Midbrain (tissue), 1 donor: ENCODE measurements at places on chromosomes 1 and 21.

DNA sequence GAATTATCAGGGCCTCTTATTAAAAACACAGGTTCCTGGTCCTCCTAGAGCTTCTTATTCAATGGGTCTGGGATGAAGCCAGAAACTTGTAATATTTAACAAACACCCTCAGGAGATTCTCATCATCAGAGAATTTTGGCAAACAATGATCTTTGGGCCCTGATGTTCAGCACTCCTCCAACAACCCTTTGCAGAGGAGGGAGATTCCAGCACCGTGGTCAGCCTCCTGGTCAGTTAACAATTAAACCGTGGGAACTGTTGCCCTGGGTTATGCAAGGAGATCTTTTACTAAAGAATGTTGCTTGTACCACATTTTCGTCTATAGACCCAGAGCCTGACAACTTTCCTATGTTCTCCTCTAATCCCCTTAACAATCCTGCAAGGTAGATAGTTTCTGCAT is 294.4 kb downstream of the PLPP3 start:
- no peak for DNase-seq

- no peak for DNase-seq
Measured at GRCh38 chr1:202964791-202965410, 2.2 kb downstream of the CYB5R1 start.

DNA sequence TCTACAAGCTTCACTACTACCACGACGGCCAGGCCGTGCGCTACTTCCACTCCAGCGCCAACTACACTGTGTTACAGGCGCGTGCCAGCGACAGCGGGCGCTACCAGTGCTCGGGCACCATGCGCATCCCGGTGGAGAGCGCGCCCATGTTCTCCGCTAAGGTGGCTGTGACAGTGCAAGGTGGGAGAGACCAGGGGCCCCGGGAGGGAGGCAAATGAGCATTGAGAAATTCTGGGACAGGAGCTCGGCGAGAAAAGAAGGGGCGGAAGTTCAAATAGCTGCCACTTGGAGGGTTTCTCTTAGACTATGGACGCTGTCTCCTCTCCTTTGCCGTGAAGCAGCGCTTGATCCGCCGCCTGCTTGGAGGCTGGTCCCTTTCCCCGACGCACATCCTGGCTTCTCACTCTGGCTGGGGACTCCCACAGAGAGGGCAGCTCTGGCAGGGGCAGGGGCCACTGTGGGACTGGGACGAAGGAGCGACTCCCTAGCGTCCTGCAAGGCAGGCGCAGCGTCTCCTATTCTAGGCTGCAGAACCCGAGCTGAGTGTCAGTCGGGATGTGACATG is 4.6 kb downstream of the FCRLB start:
- peak; percentile 5 for DNase-seq

DNA sequence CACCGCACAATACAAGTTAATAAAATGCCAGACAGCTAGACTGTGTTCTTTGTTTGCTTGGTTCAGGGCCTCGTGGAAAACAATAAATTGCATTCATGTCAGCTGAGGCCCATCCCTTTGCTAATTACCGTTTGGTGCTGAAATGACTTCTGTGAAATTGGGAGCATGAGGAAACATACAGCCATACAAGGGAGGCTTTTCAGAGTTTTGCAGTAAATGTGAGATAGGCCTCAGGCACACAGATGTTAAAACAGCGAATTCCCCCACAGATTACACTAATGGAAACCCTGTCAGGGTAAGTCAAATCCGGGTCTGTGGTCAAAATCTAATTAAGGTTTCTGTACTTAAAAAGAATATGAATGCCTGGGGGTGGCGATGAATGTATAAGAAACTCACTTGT is 173.5 kb upstream of the LMO4 start:
- DNase-seq: peak; percentile 20

- DNase-seq: no peak
Measured at GRCh38 chr1:164272156-164272555, 286.8 kb upstream of the PBX1 start.

DNA sequence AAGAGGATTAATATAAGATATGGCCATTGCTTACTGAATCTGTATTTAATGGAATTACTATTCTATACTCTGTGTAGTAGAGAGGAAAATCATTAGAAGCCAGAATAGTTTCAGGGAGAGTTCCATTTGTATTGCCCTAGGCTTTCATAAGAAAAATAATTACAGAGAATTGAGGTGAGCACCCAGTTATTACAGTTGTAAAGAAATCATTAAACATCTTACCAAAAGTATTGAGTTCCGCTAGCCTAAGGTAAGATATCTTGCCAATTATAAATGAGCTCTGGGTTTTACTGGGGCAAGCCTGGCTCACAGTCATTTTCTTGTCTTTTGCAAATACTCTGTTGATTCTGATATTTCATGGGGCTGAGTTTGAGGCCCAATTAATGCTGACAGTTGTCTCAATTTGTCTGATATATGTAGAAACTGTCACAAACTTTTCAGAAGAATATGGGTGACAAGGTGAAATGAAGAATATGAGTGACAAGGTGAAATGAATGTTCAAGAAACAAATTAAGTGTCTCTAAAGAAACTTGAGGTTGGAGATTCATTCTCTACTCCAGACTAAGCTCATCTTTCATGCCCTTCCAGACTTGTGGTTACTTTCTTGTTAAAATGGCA is 127.8 kb downstream of the PTGER3 start:
- DNase-seq: no peak

DNA sequence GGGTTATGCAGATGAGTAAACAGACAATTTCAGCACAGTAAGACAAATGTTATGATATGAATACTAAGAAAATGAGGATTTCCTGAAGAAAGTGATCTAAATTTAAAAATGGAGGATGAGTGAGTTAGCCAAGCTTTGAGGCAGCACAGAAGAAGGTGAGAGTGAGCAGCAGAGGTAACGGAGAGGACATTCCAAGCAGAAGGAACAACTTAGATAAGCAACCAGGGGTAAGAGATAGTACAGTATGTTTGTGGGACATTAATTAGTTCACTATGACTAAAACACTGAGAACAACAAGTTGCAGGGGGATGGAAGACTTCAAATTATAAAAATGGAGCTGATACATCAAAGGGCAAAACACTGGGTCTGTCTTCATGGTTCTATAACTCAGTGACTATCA is 22.8 kb downstream of the PRPF38A start:
- no peak for DNase-seq

DNA sequence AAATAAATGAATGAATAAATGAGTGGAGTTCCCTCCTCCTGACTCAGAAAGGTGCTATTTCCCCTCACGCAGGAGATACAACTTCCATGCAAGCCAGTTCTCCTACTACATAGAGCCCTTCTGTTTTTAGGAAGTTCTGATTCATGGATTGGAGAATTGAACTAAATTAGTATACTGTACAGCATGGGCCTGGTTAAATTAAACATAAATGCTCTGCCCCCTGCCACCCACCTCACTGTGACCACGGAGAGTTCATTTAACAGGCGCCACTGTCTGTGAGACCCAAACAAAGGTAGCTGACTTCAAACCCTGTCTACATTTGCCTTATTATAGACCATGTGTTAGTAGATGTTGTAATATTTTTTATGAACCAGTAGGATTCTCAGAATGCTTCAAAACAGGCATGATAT is 9.1 kb upstream of the IRF2BP2 start:
- DNase-seq: no peak

GRCh38 chr1:20662110-20662475 is 924 bp upstream of the DDOST start:
- no peak for DNase-seq

- peak; percentile 70 for DNase-seq
Measured at GRCh38 chr1:3504151-3504821, 49.8 kb downstream of the ARHGEF16 start.

DNA sequence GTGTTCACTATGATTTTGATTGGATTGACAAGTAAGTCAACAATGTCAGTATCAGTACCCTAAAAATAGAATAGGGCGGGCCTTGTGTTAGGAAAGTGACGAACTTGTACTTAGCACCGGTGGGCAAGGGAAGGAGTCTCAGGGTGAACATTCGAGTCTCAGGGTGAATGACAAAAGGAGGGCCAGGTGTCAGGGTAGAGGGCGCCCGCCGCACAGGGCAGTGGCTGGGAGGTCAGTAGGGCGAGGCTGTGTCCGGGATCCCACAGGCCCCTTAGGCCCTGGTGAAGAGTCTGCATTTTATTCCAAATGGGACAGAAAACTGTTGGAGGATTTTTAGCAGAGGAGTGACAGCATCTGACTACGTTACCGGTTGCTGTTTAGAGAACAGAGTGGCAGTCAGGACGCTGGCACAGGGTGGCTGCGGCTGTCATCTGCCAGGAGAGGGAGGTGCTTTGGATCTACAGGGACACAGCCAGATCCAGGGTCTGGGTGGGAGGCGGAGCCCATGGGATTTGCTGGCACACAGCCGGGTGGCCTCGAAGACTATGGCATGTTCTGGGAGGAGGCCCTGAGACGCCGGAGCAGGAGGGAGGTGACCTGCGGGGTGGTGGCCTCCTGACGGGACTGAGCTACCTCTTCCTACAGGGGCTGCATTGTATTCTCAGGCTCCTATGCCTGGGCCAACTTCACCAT is 11.0 kb downstream of the AGTRAP start:
- DNase-seq: no peak

GRCh38 chr1:32470991-32471694 is 6.3 kb downstream of the ZBTB8B start:
- DNase-seq: peak; percentile 11

DNA sequence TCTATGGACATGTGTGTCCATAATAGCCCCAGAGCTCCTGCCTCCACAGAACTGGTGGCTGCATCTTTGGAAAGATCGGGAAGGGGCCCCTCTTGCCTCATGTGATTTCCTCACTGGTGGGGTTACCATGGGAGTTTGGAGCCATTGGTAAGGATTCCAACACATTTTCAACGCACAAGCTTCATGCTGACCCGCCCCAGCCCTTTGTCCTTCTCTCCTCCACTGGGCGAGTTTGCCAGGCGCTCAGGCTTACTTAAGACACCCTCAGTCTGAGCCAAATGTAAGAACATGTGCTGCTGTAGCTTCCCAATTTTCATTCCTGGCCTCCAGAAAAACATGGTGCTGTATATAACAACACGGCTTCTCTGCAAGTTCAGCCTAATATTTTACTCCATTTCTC is 72.4 kb downstream of the ATP5PO start:
- no peak for DNase-seq

DNA sequence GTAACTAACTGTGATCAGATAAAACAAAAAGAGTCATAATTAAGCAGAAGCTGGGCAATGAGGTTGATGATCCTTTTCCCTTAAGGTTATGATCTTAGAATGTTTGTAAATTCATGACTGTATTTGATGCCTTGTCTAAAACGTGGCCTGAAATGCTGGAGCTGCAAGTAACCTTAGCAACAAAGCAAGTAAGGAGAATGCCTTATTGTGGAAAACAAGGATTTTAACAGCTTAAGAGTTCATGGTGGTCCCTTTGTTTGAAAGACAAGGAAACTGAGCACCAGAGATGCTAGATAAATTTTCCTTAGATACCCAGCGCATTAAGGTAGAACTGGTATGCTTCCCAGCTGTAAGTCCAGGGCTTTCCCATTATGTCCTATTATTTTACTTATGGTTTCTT is 25.7 kb upstream of the XPR1 start:
- DNase-seq: no peak

- DNase-seq: no peak
Measured at GRCh38 chr1:169571450-169571849, 14.8 kb downstream of the F5 start.

- DNase-seq: peak; percentile 66
Measured at GRCh38 chr1:211135342-211135950, 1.5 kb upstream of the KCNH1 start.

DNA sequence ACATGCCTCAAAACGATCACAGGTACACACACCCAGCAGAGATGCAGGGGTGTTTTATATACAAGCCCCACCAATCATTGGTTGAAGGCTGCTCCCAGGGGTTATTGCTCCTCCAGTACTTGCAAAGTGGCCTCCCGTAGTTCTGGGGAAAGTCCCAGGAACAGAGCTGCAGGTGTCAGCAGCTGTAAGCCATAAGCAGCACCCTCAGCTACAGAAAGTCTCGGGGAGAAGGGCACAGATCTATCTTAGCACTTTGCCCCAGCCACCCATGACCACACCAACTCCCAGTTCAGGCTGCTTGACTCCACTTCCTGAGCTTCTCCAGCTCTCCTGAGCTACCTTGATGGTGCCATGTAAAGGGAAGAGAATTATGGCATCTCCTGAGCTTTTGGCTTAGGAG is 222.7 kb upstream of the GJB5 start:
- no peak for DNase-seq
